Fibroblast of lung (primary cell): ENCODE measurements at places on chromosomes 7 and 10.
A peak's percentile ranks its signal among the peaks of the same experiment; 100 is the strongest.

DNA sequence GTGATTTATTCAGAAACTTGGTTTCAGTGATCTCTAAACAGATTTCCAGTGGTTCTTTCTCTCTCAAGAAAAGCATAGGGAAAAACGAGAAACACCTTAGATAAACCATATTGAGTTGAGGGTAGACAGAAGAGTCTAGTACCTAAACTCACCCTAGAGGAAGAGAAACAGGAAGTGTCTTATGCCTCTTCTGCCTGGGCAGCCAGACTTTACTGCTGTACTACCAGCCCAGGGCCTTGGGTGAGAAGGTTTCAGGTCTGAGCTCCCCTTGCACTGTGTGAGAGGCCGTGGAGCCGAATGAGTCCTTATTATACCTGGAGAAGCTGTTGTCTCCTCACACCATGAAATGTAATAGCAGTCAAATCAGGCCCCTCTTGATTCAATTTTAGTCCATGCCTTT is 18.2 kb downstream of the HIF1AN start:
- DNase-seq = no peak

DNA sequence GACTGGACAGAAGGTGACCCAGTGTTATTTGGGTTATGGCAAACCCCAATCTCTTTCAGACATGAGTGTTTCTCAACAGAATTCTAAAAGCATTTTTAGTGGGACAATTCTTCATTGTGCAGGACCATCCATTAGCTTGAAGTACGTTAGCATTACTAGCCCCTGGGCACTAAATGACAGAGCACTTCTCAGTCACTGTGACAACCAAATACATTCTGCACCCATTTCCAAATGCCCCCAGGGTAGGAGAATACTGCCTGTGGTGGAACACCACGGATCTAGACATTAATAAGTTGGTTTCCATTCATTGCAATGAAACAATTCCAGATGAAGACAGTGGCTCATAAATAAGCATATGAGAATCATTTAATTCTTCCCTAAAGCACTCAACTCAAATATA is 102.4 kb upstream of the FRMD4A start:
- no peak for DNase-seq

DNA sequence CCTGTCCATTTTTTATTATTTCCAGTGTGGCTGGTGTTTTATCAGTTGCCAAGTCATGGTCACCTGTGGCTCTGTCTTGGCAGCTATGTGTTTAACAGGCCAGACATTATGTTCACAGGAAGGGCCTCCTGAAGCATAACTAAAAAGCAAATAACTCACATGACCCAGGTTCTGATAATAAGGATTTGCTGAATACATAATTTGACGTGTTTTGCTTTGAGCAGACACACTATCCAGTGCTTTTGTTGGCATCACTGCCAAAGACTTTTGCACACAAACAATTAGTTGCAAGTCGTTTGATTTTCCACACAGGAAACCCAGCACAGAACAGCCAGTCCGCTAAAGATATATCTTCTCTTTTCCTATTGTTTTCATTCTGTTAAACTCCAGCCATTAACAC is 173.6 kb downstream of the ARL4A start:
- peak; percentile 15 for DNase-seq

GRCh38 chr10:74991435-74991834 is 120.0 kb upstream of the SAMD8 start:
- DNase-seq = peak; percentile 20
